ENCODE measurements at places on chromosomes 12 and 14.

DNA sequence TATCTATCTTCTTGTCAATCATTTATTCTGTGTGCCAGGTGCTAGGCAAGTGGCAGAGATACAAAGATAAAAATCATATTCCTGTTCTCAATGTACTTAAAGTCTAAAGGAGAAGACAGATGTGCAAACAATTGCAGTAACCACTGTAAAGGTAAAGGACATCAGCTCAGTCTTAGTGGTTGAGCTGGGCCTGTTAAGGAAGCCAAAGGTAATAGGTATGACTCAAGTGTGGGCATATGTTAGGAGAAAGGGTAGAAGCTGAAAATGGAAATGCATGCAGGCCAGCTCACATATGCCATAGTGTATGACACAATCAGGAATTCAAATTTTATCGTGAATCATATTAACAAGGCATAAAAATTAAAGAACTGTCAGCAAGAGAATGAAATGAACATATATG is 49.8 kb downstream of the FAR2 start:
- no peak for DNase-seq

DNA sequence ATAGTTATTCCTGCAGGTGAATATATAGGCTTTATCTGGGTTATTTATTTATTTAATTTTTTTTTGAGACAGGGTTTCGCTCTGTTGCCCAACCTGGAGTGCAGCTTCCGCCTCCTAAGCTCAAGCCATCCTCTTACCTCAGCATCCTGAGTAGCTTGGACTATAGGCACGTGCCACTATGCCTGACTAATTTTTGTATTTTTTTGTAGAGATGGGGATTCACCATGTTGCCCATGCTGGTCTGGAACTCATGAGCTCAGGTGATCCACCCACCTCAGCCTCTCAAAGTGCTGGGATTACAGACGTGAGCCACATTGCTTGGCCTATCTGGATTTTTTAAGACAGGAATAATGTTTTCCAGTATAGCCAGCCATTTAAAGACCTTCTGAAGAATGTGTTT is 2.0 kb downstream of the RAN start:
- DNase-seq = no peak

- no peak for DNase-seq
These were observed 34.3 kb upstream of the LHX5 start for GRCh38 chr12:113505941-113506340.

DNA sequence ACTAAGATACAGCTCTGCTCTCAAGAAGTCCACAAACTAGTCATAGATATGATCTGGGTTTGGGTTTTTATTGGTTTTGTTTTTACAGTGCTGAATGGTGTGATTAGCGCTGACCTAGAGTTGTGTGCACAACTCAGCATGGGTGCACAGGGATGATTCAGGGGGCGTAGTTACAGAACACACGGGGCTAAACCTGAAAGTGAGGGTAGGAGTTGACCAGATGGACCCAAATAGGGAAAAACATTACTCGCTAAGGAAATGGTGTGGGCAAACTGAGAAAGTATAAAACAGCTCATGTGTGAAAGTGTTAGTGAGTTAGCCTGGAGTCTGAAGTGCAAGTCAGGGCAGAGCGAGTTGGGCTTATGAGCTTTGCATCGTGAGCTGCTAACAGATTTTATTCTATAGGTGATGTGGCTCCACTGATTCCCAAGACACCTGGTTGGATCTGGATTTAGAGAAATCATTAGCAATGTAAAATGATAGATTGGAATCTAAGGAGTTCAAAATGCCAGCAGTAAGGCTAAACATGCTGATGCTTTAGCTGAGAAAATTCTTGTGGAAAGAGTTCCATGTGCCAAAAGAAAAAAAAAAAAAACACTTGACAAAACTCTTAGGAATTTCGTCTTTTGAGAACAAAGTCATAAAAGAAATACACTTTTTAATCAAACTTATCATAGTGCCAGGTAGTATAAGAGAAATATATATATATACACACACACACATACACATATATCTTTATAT is 134.9 kb downstream of the SLC5A8 start:
- DNase-seq = no peak

DNA sequence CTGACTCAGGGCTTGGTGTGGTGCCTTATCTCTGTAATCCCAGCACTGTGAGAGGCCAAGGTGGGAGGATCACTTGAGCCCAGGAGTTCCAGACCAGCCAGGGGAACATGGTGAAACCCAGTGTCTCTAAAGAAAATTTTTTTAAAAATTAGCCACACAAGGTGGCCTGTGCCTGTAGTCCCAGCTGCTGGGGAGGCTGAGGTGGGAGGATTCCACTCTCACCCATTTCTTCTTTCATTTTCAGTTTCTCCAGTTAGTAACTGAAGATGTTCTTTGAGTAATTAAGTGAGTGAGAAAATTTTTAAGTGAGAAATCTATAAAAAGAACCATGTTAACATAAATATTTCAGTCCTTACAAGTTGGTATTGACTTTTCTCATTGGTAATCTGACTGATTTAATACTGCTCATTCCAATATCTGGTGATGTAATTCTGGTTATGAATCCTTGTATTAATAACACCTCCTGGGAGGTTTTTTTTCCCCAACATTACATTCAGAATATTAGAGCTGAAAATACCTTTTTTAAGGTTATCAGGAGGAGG is 6.1 kb downstream of the METTL3 start:
- no peak for DNase-seq

GRCh38 chr14:58560208-58560607 is 77.6 kb upstream of the DACT1 start:
- DNase-seq = no peak

- no peak for DNase-seq
These were observed 311.8 kb upstream of the ATP2B1 start for GRCh38 chr12:90020436-90020835.

DNA sequence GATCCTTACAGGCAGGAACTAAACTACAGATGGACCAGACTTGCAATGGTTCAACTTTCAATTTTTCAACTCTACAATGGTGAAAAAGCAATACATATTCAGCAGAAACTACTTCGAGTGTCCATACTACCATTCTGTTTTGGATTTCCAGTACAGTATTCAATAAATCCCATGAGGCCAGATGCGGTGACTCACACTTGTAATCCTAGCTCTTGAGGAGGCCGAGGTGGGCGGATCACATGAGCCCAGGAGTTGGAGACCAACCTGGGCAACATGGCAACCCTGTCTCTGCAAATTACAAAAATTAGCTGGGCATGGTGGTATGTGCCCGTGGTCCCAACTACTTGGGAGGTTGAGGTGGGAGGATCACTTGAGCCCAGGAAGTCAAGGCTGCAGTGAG is 336.1 kb downstream of the MED13L start:
- no peak for DNase-seq

- no peak for DNase-seq
These were observed 1.2 kb upstream of the SIX1 start for GRCh38 chr14:60650373-60650961.
